Cortex of kidney (tissue), 1 donor: ENCODE measurements at places on chromosomes 16 and 17.

DNA sequence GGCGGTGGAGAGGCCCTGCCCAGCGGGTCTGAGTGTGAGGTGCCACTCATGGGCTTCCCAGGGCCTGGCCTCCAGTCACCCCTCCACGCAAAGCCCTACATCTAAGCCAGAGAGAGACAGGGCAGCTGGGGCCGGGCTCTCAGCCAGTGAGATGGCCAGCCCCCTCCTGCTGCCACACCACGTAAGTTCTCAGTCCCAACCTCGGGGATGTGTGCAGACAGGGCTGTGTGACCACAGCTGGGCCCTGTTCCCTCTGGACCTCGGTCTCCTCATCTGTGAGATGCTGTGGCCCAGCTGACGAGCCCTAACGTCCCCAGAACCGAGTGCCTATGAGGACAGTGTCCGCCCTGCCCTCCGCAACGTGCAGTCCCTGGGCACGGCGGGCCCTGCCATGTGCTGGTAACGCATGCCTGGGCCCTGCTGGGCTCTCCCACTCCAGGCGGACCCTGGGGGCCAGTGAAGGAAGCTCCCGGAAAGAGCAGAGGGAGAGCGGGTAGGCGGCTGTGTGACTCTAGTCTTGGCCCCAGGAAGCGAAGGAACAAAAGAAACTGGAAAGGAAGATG is 11.2 kb downstream of the VASN start:
- no peak for DNase-seq

GRCh38 chr17:79412110-79412509 is 198.7 kb downstream of the RBFOX3 start:
- no peak for DNase-seq

DNA sequence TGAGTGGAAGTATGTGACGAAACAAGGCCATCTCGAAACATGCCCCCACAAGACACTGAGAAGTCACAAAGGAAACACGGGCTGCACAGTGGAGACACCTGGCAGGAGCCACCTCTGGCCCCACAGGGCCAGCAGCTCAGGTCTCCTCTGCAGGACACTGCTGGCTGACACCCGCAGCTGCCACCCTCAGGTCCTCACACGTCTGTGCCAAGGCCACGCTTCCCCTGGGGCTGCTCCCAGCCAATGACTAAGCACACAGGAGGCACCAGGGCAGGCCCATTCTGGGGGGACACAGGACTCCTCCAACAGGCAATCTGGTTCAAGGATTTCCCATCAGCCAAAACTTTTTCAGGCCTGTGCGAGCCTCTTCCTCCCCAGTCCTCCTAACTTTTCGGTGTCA is 36.4 kb downstream of the MBTPS1 start:
- DNase-seq, result no peak

DNA sequence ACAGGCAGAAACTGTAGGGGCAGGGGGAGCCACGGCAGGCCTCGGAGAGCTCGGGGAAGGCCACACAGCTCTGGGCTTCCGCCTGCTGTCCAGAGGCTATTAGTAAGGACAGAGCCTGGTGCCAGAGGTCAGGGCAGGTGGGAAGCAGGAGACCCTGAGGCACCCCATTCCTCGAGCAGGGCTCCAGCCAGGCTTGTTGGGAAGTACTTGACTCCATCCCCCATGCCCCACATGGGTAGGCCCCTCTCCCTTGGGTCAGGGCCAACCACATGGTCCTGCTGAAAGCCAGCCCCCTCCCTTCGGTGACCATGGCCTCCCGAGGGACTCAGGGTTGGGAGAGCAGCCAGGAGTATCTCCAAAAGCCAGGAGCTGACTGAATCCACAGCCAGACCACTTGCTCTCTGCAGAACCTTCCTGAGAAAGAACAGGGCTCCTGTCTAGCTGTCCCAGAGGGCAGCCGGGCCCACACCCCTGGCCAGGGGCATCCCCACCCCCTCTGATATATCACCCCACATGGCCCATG is 17.4 kb upstream of the MPRIP start:
- no peak for DNase-seq

GRCh38 chr17:13407381-13407780 is 194.3 kb downstream of the HS3ST3A1 start:
- DNase-seq, result no peak

- DNase-seq, result no peak
Measured at GRCh38 chr16:49463529-49463928, 89.9 kb downstream of the C16orf78 start.

DNA sequence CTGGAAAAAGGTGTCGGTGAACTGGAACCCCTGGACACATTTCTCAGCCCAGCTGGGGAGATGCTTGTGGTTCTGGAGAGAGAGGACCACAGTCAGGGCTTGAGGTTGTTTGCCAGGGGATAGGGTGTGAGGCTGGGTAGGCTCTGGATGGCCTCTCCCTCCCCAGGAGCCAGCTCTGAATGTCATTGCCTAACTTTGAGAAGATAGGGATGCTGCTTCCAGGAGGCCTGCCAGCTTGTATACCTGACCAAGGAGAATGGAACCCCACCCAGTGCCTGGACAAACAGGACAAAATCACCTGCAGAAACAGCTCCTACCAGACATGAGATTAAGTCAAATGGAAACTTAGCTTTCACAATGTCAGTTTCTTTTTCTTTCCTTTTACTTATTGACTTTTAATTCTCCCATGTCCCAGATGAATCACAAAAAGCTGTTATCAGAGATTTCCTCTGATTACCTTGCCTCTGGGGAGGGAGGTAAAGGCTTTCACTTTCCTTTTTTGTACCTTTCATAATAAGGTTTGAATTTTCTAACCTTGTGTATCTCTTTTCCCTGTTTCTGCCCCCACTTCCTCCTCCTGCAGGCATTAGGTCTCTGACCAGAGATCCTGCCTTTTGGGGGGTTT is 29.8 kb upstream of the PLLP start:
- DNase-seq, result no peak

- DNase-seq, result no peak
Measured at GRCh38 chr16:67897231-67897630, 4.2 kb downstream of the PSKH1 start.

- DNase-seq, result no peak
Measured at GRCh38 chr17:59254742-59255141, 34.4 kb downstream of the GDPD1 start.

DNA sequence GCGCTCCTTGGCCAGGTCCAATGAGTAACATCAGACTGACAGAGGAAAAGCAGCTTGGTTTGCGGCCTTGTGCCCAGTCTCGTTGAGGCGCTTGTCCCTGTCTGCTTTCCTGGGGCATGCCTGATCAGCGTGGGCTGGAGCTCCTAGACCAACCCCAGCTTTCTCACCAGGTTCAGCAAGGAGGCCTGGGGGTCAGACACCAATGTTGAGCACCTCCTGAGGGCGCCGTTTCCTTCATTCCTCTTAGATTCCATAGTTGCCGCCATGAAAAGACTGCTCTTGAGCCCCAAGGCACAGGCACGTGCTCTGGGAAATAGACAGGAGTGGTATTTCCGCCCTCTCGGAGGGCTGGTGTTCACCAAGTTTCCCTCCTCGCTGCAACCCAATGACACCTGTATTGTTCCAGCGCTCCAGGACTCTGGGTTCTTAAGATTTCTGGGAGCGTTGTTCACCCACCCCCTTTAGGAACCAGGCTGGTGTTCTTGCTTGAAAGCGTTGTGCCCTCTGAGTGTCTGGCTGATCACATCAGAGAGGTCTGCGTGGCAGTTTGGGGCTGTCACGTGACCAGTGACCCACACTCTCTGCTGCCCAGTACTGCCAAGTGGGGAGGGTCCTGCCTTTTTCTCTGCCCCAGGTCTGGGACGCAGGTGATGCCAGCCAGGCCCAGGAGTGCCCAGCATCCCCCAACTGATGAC is 18.0 kb downstream of the KCTD2 start:
- DNase-seq, result no peak

GRCh38 chr16:23408823-23409298 is 44.1 kb downstream of the COG7 start:
- no peak for DNase-seq

DNA sequence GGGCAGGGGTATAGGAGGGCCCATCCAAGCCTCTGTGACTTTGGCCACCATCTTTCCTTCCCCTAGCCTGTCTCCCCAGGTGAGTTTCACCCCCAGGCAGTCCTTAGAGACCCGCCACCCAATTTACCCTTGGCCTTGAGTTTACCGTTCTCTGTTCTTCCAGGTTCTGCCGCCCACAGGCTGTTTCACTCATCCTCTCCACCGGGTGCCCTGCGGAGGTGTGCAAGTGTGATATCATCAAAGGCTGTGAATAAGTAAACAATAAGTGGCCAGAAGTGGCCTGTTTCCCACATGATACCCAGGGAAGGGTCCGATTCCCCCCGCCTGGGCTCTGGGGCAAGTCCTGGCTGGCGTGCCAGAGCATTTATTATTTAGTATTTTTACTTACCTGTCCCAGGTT is 15.1 kb upstream of the TLCD3B start:
- DNase-seq, result no peak

DNA sequence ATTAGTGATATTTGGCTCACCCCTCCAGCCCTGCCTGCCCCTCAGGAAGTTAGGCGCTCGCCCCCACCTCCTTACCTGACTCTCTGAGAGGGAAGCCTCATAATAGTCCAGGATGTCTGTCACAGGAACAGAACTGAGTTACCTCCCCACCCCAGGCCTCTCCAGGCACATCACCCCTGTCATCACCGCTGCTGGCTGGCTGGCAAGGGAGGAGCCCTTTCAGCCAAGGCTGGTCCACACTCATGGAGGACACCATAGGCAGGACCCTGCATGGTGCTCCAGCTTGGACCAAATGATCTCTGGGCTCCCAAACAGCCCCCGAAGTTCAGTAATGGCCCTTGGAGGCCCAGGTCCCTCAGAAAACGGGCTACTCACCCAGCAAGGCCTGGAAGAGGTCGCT is 1.5 kb downstream of the DLG4 start:
- DNase-seq, result no peak

GRCh38 chr16:63187638-63188037 is 1151.4 kb upstream of the CDH8 start:
- no peak for DNase-seq

- no peak for DNase-seq
Measured at GRCh38 chr17:48060249-48060648, 12.1 kb downstream of the NFE2L1 start.

GRCh38 chr17:75404223-75404730 is 1.2 kb downstream of the GRB2 start:
- no peak for DNase-seq

DNA sequence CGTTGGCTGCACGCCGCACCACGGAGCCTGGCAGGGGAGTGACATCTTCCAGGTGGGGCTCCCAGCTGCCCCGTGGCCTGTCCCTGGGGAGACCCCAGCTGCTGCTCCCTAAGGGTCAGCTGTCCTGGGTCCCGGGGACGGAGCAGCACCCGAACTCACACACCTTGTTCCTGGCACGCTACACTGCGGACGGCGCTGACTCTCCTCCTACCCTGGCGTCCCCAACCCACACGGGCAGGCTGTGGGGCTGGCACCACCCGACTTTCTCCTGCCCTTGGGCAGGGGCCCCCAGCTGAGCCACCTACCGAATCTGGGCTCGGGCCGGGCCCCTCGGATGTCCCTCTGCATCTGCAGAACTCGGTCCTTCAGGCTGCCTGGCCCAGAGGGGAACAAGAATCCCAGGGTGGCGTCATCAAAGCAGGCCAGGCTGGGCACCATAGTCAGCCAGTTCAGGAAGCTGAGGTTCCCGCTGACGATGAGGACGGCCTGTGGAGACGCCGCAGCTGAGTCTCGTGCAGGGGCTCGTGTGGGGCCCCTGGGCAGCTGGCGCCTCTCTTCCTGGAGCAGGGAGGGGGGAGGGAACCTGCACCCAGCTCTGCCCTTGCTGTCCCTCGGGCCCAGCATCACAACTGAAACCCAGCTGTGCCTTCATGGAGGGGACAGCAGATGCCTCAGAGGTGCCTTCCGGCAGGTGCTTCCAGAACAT is 70.5 kb upstream of the GNG13 start:
- DNase-seq, result no peak

DNA sequence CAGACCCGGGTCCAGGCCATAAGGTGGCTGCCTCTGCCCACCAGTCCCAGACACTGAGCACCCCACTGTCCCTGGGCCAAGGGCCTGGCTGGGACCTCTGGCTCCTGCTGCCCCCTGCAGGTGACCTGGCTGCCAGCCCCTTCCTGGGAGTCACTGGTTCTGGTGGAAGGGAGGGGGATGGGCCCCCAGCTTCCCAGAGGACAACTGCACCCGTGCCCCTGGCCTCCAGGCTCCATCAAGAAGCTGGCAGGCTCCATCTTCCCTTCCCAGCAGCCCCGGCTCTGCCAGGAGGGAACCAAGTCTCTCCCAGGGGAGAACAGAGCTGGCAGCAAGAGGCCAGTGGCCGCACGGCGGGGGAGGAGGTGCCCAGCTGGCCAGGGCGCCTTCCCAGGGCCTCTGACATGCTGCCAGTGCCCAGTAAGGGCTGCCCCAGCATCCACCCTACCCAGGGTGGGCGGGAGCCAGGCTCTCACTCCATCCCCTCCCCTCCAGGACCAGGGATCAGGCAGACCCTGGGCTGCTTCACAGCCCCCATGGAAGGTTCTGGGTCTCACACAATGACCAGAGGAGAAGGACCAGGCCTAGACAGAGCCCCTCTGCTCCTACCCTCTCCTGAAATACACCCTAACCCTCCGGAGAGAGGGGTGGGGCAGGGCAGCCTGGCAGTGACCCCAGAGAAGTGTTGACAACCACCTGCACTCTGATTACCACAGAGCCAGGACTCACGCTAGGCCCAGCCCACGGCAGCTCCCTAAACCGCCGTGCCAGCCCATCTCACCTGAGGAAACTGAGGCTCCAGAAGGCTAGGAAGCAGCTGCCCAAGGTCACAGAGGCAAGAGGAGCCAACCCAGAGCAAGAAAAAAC is 3.6 kb downstream of the CLUH start:
- DNase-seq, result no peak

DNA sequence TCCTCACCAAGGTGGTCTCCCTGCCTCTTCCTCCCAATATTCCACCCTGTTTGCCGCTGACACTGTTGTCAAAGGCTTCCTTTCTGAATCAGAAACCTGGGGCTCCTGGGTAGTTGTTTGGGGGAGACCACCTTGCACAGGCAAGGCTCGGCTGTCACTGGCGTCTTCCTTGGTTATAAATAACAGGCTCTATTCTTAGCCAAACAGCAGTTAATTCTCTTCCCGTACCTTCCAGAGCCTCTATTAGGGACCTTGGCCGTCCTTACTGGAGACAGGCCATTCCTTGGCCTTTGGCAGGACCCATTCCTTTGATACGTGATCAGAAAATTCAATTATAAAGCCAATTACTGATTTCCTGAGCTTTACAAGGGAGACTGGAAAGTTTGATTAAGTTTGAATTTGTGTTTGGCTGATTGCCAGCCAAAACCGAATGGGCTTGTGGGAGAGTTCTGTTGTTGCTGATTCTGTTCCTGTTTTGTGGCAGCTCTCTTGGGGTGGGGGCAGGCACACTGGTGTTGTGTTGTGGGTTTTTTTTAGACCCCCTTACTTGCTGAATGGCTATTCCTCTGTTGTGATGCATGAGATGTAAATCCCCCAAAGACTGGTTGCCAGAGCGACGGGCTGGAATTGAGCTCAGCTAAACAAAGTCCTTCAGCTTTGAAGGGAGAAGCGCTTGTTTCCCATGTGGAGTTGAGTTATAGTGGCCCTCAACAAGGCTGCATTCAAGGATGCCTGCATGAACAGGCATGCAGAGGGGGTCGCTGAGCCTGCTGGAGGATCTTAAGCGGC is 104.6 kb downstream of the GNAO1 start:
- DNase-seq, result no peak
